ENCODE measurements at places on chromosomes 16 and 17. TPM values are rescaled to one million over a fixed set of nuclear protein-coding genes. Genes with fewer than 3 reads are reported as not detected.

Gene TBC1D3I
- total RNA-seq: 1.9 TPM

Gene NGFR
- total RNA-seq: 1.8 TPM

DNA sequence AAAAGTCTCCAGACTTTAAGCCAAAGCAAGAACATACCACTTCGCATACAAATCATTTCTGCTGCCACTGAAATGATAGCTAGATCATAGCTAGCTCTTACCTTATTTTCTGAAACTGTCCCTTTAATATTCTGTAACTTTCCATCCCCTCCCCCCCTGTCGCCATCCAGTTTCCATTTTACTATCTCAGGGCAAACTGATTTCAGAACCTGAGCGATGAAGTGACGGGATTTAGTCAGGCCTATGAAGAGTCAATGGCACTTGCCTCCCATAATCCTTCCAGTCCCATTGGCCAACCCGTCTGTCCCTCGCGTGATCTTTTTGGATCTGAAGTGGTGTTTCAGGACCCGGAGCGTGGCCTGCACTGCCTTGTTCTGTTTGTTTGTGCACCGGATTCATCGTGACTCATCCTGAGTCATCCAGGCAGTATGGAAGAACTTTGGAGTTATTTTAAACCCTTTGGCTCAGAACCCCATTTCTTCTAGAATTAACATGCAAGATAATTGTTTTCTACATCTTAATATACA is 199.8 kb upstream of the CHMP6 start:
- H3K36me3 ChIP-seq: no peaks in the 10 kb centered on the region
- no peaks in the 10 kb centered on the region for H3K27me3 ChIP-seq
- H3K4me3 ChIP-seq: no peak overlapping the region

- no peak for DNase-seq
- H3K27me3 ChIP-seq: no peaks in the 10 kb centered on the region
- H3K27ac ChIP-seq: no peak overlapping the region
- no peaks in the 10 kb centered on the region for H3K4me1 ChIP-seq
Observed at GRCh38 chr17:9283909-9284308, 262.6 kb downstream of the NTN1 start.

- H3K4me3 ChIP-seq: no peak overlapping the region
- no peaks in the 10 kb centered on the region for H3K36me3 ChIP-seq
Observed at GRCh38 chr16:73432850-73433730, 385.2 kb upstream of the ZFHX3 start.

GRCh38 chr17:38608648-38609047 is 2.9 kb upstream of the SRCIN1 start:
- no peaks in the 10 kb centered on the region for H3K36me3 ChIP-seq
- no peak for DNase-seq
- no peak overlapping the region for H3K27ac ChIP-seq
- H3K27me3 ChIP-seq: no peaks in the 10 kb centered on the region
- H3K4me1 ChIP-seq: peaks cover 10% of the 10 kb centered on the region
- H3K4me3 ChIP-seq: no peak overlapping the region

Measured in B cell (primary cell).